Pancreas (tissue), 10 donors: ENCODE measurements at places on chromosomes 12 and 14. TPM values are rescaled to one million over a fixed set of nuclear protein-coding genes. Genes with fewer than 3 reads are reported as not detected.
A peak's percentile ranks its signal among the peaks of the same experiment; 100 is the strongest.

GRCh38 chr14:91416744-91417119, 888 bp downstream of the CCDC88C start:
- DNase-seq, result no peak

GRCh38 chr12:101738920-101739665, at the start of gene SYCP3:
TSS of gene SYCP3 (minus strand) at chr12:101739462. CDS start at chr12:101737935, 1,527 bp downstream.
- no peak for DNase-seq

GRCh38 chr14:23379366-23380196, 2.7 kb downstream of the CMTM5 start:
- DNase-seq, result peak; percentile 90

DNA sequence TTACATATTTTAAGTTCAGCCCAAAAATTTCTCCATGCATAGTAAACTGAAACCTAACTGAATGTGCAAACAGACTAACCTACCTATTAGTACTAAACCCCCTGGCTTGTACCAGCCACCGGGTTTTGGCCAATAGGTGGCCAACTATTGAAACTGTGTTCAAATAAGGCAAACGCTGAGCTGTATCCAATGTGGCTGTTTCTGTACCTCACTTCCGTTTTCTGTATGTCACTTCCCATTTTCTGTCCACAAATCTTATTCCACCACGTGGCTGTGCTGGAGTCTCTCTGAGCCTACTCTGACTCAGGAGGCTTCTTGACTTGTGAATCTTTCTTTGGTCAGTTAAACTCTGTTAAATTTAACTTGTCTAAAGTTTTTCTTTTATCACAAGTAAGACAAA, 6.0 kb upstream of the FBXO34 start:
- DNase-seq, result no peak

HOXC12 gene
- polyA plus RNA-seq, result not detected

GRCh38 chr14:79528828-79529416, 682.4 kb downstream of the DIO2 start:
- no peak for DNase-seq

- DNase-seq, result no peak
Measured at GRCh38 chr12:4984344-4984743, 59.3 kb upstream of the KCNA5 start.

- no peak for DNase-seq
Measured at GRCh38 chr14:26330982-26331381, 266.9 kb downstream of the NOVA1 start.

VDR gene
- 1.2 TPM for polyA plus RNA-seq

DNA sequence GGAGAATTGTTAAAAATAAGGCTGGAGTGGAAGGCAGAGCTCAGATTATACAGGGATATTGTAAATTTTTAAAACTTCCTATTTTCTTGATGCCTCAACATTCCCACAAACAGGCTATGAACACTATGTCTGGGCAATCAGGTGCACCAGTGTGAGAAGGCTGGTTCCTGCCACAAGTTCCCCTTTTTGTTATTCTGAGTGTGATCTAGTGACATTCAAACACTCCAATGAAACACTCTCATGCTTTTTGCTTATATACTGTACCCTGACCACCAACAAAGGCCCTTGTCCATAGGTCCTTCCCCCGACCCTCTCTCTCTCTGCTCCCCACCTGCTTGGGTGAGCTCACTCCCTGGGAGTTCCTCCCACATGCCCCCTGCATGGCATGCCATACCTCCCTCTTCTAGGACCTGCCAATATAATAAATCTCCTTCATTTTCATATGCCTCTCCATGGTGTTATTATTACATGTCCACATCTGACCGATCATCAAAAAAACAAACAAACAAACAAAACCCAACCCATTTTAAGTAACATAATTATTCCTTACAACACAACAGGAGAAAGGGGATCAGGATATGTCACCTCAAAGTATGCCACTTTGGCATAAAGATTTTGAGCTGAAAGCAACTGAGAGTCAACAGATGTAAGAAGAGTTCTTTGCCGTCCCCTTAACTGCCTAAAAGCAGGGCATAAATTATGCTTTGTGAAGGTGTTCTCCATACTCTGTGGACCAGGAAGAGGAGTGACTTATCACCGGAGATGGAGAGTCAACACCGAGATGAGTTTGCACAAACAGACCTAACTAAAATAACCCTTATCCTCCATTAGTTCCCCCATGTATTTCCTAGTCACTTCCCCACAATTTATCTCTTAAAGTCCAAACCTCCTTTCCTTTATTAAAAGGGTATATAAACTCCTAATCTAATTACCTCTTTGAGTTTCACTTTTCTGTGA, 42.5 kb upstream of the CATSPERB start:
- no peak for DNase-seq

KSR2 gene
- 0.68 TPM for polyA plus RNA-seq

GALNT8 gene
- polyA plus RNA-seq, result 1.7 TPM

R3HDM2 gene
- polyA plus RNA-seq, result 16.8 TPM

DNA sequence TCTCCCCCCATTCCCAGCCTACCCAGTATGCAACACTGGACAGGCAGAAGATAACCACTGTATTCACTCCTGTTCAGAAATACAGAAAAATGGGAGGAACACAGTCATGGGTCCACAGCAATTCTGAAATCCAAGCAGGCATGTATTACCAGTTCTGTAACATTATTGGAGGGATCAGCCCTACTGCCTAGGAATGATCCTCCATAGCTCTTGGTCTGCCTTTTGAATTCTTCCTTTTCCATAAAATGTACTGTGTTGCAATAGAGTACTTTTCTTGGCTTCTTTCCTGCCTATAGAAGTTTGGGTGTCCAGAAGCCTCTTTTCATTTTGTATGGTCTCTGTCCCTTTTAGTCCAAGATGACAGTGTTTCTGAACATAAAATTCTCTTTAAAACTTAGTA, 46.5 kb downstream of the SPATS2 start:
- DNase-seq, result no peak

GRCh38 chr12:109949089-109949488, 47.1 kb downstream of the GIT2 start:
- DNase-seq, result peak; percentile 66

DNA sequence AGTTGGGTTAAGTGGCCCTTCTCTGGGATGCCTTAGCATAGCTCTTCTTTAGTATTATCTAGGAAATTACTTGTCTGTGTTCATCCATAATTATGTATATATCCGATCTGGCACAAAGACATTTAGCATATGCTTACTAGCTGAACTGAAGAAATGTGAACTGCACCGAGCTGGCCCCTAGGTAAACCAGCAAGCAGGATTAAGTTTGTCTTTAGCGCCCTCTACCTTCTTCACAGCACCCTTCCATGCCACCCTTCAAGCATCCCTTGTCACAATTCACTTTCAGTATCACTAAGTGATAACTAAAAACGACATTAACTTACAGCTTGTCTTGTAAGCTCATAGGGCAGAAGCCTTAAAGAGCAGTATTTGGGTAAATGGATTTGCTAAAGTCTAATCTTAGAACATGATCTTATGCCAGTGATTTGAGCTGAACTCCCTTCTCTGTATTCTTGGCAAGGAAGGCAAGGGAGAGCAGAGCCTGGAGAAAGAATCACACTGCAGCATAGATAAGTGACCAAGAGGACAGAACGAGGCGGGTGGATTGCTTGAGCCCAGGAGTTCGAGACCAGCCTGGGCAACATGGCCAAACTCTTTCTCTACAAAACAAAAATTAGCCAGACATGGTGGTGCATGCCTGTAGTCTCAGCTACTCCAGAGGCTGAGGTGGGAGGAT, 2.6 kb upstream of the HAL start:
- DNase-seq, result no peak

ALX1 gene
- not detected for polyA plus RNA-seq

GRCh38 chr14:23627961-23628360, 8.2 kb upstream of the DHRS2 start:
- DNase-seq, result no peak

DNA sequence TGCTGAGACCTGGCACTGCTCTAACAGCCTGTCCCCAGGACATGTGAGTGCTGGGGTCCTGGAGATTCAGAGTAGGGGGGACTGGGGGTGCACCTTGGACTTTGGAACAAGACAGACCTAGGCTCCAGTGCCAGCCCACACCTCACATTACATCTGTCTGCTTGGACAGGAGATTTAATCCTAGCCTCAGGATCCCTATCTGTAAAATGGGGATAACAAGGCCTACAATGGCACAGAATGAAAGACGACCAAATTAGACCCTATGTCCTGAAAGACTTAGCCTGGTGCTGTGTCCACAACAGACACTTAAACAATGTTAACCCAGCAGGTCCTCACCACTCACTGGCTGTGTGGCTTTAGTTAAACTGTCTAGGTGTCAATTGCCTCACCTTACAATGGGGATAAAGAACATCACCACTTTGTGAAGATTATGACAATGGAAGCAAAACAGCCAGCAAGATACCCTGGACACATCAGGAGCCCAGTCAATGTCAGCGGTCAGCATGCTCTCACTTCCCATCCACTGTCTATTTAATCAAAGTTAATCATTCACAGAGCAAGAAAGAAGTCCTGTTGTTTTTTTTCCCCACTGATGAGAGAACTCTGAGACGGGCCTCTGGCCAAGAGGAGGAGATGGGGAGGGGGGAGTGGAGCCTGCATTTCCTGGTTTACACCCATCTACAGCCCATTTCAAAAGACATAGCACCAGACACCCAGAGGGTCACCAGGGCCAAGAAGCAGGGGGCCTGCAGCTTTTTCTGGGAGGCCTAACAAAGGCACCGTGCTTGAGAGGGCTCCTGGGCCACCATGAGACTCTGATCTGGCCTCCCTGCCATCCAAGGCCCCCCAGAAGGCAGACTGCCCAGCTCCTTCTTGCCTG, 40.6 kb downstream of the ACTN1 start:
- no peak for DNase-seq

UTP20 gene
- 2.0 TPM for polyA plus RNA-seq

- DNase-seq, result no peak
Measured at GRCh38 chr12:91952916-91953315, 192.7 kb downstream of the BTG1 start.

DNA sequence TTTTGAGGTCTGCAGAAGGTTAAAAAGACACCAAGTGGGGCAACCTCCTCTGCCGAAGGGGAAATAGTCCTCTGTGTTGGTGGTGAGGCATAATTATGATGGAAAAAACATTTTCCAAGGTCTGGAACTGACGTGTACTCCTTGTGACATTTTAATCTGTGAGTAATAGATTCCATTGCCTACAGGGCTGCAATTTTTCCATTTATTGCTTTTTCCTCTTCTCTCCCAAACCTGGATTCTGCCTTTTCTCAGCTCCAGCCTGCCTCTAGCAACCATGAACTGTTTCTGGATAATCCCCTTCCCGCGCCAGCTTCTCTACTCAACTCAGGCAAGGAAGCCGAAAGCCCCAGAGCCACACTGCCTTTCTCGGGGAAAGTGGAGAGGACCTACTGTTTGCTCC, 230.1 kb upstream of the PLXNC1 start:
- no peak for DNase-seq

GRCh38 chr12:119412306-119412705, 77.8 kb downstream of the CCDC60 start:
- DNase-seq, result no peak

- peak; percentile 30 for DNase-seq
Measured at GRCh38 chr14:29016050-29016900, 249.7 kb downstream of the FOXG1 start.

GRCh38 chr12:23084236-23084995, 459.4 kb downstream of the ETNK1 start:
- no peak for DNase-seq

DNA sequence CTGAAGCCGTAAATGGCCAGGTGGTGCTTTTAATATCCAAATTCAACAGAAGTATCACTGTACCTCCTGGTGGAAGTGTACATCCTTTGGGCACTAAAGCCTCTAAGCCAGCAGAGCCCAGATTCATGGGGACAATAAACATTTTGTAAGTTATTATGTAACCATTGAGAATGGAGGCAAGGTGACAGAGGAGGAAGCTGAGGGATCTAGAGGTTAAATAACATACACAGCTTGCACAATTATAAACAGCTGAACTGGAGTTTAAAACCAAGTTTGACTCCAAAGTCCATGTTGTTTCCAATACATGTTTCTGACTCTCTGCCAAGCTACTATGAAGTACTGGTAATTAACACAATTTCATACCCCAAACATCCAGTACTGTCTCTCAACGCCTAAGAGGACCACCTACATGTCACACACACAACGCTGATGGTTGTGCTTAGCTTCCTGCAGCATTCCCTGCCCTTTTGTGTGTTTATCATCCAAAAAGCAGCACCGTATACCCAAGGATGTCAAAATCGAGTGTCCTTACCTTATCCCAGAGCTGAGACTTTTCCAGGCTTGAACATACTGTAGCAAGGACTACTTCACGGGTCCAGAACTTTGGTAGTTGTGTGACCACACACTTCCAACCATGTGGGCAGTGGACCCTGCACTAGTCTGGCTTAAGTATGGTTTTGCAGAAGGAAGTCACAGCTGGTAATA, 41.3 kb downstream of the EGLN3 start:
- no peak for DNase-seq

- DNase-seq, result no peak
Measured at GRCh38 chr12:104376650-104377513, 73.3 kb downstream of the EID3 start.
